Activated CD8-positive, alpha-beta memory T cell treated with anti-CD3 and anti-CD28 coated beads for 1 hour (primary cell): ENCODE measurements at places on chromosomes 16 and 17.

DNA sequence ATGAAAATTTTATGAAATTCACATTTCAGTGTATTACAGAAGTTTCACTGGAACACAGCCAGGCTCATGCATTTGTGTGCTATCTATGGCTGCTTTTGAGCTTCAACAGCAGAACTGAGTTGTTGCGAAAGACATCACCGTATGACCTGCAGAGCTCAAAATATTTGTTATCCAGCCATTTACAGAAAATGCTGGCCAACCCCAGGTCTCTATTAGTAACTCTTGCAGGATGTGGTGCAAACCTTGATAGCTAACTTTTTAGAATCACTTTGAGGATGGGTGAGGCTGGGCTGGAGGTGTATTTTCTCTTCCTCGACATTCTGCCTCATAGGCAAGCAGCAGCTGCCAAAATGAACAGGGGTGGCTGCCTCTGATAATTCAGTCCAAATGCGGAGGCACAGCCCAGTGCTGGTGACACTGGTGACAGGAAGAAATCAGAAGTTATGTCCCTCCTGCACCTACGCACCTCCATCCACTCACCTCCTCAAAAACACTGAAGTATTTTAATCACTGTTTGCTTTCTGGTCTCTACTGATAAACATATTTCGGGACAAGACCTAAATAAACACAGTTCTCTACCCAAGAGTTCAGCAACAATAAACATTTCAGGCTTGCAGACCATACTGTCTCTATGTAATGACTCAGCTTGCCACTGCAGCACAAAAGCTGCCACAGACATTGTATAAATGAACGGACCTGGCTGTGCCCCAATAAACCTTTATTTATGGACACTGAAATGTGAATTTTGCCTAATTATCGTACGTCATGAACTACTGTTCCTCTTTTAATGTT lies 28.5 kb downstream of the ARHGAP17 start:
- DNase-seq = no peak

- no peak for DNase-seq
These were observed 11.7 kb downstream of the CACNG1 start for GRCh38 chr17:67055811-67056745.

- DNase-seq = no peak
These were observed 2.5 kb upstream of the ZFHX3 start for GRCh38 chr16:73050201-73051099.

DNA sequence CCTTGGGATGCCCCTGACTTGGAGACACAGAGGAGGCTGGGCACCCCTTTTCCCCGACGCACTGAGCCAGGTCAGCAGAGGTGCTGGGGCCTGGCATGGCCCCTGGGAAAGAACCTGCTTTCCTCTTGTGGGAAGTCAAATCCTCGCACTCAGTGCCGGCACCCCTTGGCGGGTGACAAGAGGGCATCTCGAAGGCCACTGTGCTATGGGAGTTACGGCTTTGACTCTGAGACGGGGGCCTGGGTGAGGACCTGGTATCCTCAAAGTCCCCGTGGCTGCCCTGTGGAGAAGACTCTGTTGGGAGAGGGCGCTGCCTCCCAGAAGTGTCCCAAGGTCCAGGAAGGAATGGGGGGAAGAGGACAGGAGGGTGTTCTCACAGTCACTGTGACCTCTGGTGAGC lies 117.0 kb downstream of the METRNL start:
- DNase-seq = no peak

GRCh38 chr17:27644586-27644985 lies 13.6 kb downstream of the LGALS9 start:
- no peak for DNase-seq

GRCh38 chr17:45902892-45903346 lies 8.6 kb downstream of the MAPT start:
- no peak for DNase-seq

- DNase-seq = no peak
These were observed 9.9 kb downstream of the AXIN1 start for GRCh38 chr16:342455-343213.

DNA sequence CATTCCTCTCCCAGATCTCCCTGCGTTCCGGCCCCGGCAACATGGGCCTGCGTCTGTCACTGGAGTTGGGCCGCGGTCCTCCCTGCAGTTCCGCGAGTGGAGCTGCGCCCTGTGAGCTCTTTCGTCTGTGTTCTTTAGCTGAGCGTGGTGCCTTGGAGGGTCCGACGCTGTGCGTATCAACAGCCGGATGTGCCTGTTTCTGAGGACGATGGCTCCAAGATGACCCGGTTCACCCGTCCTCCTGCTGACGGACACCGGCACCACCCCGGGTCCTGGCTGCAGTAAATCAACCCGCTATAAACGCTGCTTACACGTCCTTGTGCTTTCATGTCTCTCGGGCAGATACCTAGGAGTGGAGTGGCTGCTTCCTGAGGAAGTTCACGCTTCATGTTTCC lies 44.8 kb upstream of the GNG13 start:
- DNase-seq = no peak

DNA sequence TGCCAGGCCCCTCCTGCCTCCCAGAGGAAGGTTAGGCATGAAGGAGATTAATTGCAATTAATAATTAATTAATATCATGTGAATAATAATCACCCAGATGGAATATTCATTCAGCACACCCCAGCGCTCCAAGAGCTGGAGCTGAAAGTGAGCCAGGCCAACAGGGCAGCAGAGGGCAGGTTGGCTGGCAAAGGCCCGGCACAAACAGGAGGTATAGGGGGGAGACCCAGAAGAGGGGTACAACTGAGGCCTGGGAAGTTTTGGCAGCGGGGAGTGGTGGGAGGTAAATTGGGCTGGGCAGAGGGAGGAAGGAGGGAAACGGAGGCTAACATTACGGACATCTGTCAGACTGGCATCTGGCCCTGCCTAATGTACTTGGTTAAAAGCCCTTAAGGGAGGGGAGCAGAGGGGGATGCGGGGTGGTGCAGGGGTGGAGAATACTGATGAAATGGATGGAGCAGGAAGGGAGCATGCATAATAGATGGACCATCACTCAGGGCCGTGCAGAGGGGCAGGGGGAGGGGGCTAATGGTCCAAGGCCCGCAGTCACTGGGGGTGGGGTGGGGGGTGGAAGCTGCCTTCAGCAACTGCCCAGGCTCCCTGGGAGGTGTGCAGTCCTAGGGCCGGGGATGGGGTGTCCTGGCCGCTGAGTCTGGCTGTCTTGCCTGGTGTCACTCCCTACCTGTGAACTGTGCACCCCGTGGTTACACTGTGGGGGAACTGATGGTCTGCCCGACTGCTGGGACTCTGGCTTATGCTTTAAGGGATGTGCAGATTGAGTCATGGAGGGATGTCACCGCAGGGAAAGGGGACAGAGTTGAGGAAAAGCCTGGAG lies 1.9 kb downstream of the ADAM11 start:
- DNase-seq = no peak

DNA sequence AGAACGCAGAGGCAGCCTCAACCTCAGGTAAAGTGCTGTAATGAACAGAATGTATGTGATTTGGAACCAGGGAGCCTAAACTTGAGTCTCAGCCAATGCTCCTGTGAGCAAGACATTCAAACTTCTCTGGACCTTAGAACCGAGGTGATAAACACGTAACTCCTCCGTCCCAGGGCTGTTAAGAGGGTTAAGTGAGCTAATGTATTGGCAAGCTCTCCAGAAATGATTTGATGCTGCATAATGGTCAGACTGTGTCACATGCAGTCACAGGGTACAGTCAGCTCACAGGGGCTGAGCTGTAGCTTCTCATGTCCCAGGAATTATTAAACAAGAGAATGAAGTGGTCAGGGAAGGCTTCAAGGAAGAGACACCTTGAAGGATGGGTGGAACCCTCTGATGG lies 10.0 kb upstream of the SLC4A1 start:
- no peak for DNase-seq

GRCh38 chr16:84952335-84953189 lies 58.8 kb downstream of the ZDHHC7 start:
- DNase-seq = peak; percentile 41

DNA sequence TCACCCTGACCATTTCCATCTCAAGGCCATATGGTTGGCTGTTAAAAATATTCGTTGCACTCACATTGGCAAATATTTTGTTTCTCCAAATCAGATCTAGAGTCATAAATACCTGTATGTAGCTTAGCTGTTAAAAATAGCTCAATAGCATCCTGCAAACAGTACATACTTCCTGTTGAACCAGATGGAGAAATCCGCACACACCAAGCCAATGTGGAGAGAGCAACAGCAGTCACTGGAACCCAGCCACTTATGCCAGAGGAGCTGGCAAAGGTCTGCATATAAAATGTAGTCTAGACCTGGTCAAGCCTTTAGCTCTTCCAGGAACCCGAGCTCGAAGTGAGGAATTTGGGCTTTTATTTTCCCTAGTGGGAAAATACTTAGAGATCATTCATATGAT lies 146.4 kb upstream of the KCNJ16 start:
- no peak for DNase-seq

- DNase-seq = no peak
These were observed at the start of gene GSDMA for GRCh38 chr17:39962642-39963220. Gene GSDMA, plus strand, starts transcription at chr17:39963004. Its CDS starts 2,684 bp downstream, at chr17:39965688.

DNA sequence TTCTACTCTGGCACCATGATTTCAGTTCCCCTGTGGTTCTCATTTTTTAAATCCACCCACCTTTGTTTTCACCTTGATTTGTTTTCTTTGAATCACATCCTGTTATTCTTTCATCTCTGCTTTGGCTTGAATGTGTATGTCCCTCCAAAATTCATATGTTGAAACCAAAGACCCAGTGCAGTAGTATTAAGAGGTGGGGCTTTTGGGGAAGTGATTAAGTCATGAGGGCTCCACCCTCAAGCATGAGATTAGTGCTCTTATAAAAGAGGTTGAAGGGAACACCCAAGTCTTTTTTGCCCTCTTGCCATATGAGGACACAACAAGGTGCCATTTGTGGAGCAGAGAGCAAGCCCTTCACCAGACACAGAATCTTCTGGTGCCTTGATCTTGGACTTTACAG lies 382.3 kb downstream of the SLC39A11 start:
- DNase-seq = no peak

DNA sequence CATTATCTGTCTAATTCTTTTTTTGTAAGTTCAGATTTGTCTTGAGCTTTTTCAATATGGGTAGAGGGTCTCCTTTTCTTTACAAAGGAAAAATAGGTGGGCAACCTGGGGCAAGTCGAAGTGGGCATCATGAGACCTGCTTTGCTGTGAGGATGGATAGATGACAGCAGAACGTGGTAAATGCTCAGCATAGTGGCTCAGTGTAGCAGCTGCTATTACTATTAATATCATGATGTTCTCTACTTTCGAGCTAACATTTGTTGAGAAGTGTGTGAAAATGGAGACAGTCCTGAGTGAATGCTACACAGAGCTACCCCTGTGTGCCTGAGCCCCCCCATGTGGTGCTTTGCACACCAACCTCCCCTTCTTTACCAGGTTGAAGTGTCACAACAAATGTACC lies 39.0 kb upstream of the LGALS9 start:
- DNase-seq = no peak

DNA sequence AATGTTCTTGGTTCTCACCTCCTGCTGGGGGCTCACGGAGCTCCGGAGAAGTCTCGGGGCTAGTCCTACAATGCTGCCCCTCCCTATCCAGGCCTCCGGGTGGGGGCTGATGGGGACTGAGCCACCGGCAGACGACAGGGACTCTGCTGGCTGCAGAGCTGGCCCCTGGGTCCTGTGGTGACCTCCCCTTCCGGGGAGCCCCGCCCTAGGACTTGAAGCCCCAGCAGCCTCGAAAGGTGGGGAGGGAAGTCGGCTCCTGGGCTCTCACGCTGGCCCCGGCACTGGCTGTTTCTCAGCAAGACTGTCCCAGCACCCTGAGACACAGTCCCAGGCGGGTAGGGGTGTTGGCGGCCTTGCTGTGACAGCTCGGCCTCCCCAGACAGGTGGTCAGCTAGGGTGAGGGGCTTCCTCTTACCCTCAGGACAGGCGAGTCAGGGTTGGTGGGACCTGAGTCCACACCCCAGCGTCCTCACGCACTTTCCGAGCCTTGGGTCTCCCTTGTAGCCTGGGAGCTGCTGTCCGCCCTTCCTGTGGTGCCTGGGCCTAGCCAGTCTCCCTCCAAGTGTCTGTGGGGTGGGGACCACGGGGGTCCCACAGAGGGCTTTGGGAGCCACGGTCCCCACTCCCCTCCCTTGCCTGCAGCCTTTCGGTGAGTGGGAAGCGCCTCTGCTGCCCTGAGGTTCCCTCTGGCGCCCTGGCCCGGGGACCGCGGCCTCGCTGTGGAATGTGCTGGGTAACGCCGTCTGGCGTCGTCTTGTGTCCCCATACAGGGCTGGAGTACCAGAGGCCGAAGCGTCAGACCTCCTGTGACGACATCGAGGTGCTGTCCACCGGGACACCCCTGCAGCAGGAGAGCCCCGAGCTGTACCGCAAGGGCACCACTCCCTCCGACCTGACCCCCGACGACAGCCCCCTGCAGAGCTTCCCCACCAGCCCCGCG lies 76.6 kb downstream of the KLHDC4 start:
- DNase-seq = no peak

GRCh38 chr16:72677662-72678447 lies 370.1 kb downstream of the ZFHX3 start:
- no peak for DNase-seq

GRCh38 chr17:8287651-8288335 lies 677 bp upstream of the RANGRF start:
- DNase-seq = no peak

DNA sequence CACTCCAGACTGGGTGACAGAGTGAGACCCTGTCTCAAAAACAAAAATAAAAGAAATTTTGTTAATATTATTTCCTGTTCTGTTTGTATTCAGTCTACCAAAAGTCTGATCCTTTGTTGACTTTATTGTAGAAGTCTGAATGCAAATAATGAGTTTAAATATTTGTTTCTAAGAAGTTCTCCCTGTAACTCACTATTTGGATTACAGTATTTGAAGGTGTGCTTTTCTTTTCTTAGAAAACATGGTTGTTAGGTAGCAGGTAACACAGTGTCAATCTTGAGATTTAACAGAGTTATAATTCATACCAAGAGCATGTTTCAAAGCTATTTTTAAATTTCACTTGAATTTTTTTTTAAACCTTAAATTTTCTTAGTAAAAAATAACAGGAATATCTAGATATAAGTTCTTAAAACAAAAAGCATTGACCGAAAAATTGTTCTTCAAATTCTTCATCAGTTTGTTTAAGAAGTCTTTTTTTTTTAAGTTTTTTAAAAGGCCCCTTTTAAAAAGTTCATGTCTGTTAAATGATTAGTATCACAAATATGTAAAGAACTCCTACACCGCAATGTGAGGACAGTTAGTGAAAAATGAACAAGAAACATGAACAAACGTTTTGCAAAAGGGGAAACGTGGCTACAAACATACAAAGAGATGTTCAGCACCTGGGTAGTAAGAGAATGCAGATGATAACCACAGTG lies 35.0 kb downstream of the GAN start:
- no peak for DNase-seq

- no peak for DNase-seq
These were observed 22.1 kb downstream of the CYTH1 start for GRCh38 chr17:78759969-78760352.

GRCh38 chr17:13601776-13602551 lies at the start of gene HS3ST3A1:
Gene HS3ST3A1, minus strand, starts transcription at chr17:13601929. Its CDS starts 800 bp downstream, at chr17:13601129.
- DNase-seq = no peak

- no peak for DNase-seq
These were observed 40.7 kb downstream of the RGS9 start for GRCh38 chr17:65177901-65178300.

DNA sequence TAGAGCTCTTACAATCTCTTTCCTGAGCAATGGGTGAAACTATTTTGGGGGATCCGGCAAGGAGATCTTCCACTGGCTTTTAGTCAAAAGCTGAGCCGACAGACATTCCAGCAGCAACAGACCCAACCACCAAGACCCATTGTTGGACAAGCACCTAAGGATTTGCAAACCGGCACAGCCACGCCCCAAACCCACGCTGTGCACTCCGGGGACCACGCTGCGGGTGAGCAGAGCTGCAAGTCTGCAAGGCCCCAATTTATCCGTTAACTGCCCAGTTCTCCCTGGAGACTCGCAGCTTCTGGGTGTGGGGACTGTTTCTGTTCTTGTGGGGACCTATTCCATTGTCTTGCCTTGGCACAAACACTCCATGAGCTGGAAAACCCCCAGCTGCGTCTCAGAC lies 45.9 kb downstream of the C16orf95 start:
- no peak for DNase-seq
